ENCODE measurements at places on chromosomes 3 and 15.
A peak's percentile ranks its signal among the peaks of the same experiment; 100 is the strongest.

- no peak for DNase-seq
Observed at GRCh38 chr15:48888191-48888590, 10.3 kb downstream of the EID1 start.

GRCh38 chr15:85934691-85935090 lies 140.0 kb upstream of the KLHL25 start:
- DNase-seq = no peak

DNA sequence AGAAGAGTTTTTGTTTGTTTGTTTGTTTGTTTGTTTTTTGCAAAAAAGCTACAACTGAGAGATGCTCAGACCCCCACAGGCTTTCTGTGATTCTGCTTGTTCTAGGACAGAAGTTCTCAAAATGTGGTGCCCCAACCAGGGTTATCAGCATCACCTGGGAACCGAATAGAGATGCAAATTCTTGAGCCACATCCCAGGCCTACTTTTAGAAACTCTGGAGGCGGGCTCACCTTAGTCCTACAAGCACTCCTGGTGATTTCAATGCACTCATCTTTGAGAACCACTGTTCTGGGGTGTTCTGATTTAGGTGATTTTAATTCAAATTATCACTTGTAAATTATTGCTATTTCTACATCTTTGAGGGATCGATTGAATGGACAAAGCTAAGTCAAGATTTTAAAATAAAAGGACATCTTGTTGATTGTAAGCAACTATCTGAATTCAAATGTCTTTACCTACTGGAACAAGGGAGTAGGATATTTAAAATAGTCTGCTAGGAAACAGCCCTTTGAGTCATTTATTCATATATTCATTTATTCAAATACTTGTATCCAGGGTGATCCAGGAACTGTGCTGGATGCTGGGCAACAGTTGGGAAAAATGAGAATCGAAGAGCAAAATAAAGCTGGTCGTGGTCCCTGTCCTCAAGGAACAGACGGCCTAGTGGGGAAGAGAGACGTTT lies 44.7 kb upstream of the CADPS start:
- no peak for DNase-seq

DNA sequence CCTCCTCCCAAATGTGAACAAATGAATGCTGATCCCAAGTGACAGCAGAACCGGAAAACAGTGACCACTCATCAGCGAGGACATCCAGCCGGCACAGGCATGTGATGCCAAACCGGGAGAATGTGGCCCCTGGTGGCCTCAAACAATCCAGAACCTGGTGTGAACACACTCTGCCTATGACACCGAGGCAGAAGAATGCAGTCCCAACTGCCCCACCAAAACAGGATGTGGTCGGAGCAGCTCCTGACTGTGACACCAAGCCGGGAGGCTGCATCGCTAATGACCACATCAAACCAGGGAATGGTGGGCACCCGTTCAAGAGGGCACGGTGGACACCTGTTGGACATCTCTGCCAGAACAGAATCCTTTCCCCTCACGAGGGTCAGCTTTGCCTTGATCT lies 15.4 kb downstream of the SCN5A start:
- DNase-seq = no peak

DNA sequence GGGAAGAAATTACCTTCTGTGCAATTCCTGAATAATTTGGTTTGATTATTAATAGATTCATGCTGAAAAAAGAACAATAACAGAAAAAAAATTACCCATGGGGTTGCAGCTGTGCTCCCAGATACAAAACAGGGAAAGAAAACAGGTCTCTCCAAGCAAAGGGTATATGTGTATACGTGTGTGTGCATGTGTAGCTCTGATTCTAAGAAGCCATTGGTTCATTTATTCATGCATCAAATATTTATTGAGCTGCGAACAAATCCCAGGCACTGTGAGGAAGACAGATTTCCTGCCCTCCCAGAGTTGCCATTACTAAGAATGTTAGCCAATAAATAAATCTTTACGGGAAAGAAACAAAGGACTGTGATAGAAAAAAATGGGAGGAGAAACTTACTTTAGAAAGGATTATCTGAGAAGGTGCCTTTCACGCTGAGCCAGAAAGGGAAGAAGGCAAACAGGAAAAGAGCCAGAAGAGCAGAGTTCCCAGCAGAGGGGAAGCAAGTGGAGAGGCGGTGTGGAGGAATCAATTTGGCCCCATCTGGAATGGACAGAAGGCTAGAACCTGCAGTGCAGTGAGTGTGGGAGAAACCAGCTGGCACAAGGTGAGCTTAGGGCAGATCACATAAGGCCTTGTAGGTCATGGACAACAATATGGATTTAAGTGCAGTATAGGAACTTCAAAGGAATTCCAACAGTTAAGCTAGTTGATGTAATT lies 20.7 kb downstream of the CHL1 start:
- DNase-seq = no peak

GRCh38 chr3:186383026-186383993 lies 21.3 kb upstream of the DGKG start:
- DNase-seq = no peak

- DNase-seq = no peak
Observed at GRCh38 chr15:51814606-51815005, 14.8 kb upstream of the TMOD3 start.

- no peak for DNase-seq
Observed at GRCh38 chr3:82137861-82138260, 376.4 kb upstream of the GBE1 start.

DNA sequence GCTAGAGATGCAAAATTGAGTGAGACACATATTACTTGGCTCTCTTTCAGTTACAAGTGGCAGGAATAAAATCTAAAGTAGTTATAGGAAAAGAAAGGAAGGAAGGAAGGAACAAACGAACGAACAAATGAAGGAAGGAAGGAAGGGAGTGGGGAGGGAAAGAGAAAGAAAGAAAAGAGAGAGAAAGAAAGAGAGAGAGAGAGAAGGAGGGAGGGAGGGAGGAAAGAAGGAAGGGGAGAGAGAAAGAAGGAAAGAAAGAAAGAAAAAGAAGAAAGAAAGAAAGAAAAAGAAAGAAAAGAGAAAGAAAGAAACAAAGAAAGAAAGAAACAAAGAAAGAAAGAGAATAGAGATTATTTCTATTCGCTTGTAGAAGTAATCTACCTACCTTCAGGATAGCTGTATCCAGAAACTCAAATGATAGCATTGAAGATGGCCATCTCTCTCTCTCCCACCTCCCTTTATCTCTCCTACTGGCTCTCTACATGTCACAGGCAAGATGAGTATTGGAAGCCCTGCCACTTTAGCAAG lies 229.7 kb upstream of the TLE3 start:
- DNase-seq = no peak

GRCh38 chr3:128824132-128824850 lies 55.1 kb upstream of the ACAD9 start:
- no peak for DNase-seq

DNA sequence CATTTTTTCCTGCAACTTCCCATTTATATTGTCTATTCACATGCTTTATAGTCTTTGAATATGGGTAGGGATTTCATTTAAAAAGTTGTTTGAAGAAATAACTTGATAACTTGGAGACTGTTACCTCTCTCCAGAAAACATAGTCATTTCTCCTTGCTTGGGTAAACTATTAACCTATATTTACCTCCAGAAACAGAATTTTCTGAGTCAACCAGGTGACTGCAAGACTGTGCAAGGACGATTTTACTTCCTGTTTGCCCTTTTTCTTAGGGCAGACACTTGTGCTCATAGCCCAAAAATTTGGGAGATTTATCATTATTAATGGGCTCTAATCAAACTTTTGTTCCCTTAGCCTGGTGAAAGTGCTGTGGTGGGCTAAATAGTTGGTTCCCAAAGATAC lies 14.3 kb upstream of the MOBP start:
- no peak for DNase-seq

GRCh38 chr3:16119887-16120286 lies 54.6 kb upstream of the GALNT15 start:
- no peak for DNase-seq

- DNase-seq = no peak
Observed at GRCh38 chr3:46316206-46316605, 37.7 kb upstream of the CCR2 start.

- DNase-seq = no peak
Observed at GRCh38 chr3:161273589-161274218, 52.6 kb downstream of the NMD3 start.

DNA sequence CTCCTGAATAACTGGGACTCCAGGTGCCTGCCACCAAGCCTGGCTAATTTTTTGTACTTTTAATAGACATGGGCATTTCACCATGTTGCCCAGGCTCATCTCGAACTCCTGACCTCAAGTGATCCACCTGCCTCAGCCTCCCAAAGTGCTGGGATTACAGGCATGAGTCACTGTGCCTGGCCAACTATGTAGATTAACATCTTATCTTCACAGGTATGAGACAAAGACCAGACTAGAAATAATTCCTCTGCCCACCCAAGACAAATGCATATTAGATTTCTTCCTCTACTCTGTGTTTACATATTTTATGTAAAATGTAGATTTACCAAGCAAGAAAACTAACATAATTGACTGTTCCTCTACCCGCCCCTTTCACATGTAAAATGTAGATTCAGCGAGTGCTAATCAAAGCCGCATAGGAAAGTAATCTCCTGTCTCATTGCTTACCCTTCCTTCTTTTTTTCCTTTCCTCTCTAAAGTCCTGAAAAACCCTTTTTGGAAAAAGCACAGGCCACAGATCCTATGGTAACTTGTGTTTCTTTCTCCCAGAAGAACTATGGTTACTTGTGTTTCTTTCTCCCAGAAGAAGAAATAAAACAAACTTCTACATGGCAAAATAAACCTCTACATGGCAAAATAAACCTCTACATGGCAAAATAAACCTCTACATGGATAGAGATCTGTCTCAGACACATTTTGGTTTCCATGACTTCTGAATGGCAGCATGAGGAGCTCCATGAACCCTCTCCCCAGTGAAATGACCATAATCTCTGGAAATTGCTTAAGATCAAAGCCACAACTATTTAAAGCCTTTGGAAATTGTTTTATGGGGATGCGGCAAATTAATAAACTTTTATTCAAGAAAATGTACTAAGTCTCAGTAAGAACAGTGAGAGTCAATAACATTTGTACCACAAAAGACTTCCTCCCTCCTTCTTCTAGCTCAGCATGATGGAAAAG lies 9.1 kb upstream of the ABHD2 start:
- no peak for DNase-seq

DNA sequence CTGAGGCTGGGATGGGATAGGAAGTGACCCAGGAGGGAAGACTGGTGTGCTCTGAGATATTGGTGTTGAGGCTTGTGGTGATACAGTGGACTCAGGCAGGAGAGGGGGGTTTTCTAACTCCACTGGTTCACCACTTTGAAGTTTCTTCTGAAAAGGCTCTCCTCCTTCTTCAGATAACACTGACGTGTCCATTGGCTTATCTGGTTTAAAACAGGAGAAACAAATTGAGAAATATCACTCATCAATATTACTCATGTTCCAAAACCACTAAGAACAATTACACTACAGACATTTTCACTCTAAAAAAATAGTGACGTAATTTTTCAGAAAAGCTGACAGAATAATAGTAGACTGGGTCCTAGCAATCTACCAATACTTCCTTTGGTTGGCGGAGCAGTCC lies 23.1 kb downstream of the TP53BP1 start:
- DNase-seq = no peak

DNA sequence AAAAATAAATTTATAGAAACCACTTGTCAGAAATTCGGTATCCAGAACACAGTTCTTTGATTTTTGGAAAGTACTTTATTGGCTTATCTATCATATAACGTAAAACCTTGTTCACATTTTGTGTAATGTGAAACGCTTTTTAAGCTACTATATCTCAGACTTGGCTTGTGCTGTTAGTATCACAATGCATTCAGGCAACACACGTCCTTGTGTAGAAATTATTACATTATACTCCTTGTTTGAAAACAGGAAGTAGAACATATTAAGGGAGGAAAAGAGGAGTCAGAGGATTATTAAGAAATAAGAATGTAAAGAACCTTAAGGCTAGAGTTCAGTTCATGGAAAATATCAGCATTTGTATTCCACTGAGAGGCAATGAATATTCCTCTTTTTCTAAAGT lies 1.6 kb downstream of the DNAJC13 start:
- no peak for DNase-seq

- peak; percentile 7 for DNase-seq
Observed at GRCh38 chr15:46312133-46312740, 677.4 kb downstream of the SQOR start.

GRCh38 chr3:39038165-39038564 lies 13.6 kb downstream of the SCN11A start:
- no peak for DNase-seq

- DNase-seq = peak; percentile 36
Observed at GRCh38 chr15:72117486-72118016, 399 bp downstream of the MYO9A start.

DNA sequence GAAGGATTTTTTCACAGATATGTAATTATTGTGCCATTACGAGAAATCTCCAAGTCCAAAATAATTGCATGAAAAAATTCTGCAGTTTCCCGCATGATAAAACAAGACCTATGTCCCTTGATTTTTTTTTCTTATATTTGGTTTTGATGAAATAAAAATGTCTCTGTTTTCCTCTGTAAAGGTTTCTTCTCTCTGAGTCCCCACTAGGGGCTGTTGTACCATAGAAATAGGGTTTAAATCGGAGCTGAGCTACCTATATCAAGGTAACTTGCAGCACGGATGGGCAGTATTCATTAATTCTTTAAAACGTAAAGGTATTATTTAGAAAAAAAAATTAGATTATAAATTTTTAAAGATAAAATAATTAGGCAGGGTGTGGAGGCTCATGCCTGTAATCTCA lies 66.6 kb upstream of the IGF1R start:
- DNase-seq = no peak

- DNase-seq = no peak
Observed at GRCh38 chr3:110755345-110755744, 316.3 kb upstream of the NECTIN3 start.

DNA sequence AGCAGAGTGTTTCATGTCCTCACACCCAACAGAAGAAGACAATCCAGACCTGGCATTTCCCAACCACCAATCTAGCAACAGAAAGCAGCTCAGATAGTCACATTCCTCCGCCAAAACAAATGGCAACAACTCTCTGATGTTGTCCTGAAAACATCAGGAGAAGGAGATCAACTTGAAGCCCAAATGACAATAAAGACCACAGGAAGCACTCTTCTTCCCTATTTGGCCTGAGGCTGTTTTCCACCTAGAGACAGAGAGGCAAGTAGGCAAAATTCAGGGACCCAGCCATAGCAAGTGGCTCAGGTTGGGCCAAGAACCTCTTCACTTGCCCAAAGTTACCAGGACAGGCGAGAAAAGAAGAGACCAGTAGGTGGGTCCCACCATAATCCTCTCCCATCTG lies 35.0 kb downstream of the ZNF148 start:
- DNase-seq = no peak

GRCh38 chr3:46947981-46948791 lies 28.4 kb downstream of the CCDC12 start:
- DNase-seq = peak; percentile 46

DNA sequence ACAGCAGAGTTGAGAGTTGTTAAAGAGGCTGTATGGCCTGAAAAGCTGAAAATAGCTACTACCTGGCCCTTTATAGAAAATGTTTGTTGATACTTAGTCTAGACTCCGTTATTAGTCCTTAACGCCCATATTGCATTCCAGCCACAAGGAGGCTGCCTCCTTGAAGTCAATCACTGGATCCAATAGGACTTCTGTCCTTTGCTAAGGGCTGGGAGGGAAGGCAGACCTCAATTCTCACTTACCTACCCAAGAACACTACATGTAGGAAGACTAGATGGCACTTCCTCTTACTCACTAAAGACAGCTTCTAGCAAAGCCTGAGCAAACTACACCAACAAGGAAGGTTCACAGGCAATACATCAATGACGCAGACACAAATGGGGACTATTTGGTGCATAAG lies 139.5 kb upstream of the HACD2 start:
- no peak for DNase-seq

Data from stimulated activated CD8-positive, alpha-beta memory T cell treated with anti-CD3 and anti-CD28 coated beads, Interleukin-7, amount 100 ng/mL, for 1 hour (primary cell).